ENCODE measurements at places on chromosomes 2 and 18.

DNA sequence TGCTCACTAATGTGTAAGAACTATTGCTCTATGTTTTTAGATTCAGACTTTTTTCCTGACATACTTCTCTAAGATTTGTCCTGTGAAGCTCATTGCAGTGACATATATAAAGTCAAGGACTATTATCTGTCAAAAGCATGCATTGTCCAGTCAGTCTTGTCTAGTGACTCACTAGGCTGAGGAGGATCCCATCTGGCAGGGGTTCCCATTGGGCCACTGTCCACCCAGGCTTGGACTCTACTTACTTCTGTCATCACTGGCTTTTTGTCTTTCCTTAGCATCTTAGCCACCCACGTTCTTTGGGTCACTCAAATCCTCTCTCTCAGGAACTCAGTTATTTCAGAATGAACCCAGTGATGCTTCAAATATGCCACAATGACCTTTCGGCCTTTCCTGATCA lies 132.6 kb upstream of the NABP1 start:
- no peak overlapping the region for H3K27ac ChIP-seq
- H3K4me1 ChIP-seq = no peaks in the 10 kb centered on the region
- no peak overlapping the region for H3K4me3 ChIP-seq
- no peaks in the 10 kb centered on the region for H3K36me3 ChIP-seq
- no peak for DNase-seq
- peaks cover 2% of the 10 kb centered on the region for H3K27me3 ChIP-seq

DNA sequence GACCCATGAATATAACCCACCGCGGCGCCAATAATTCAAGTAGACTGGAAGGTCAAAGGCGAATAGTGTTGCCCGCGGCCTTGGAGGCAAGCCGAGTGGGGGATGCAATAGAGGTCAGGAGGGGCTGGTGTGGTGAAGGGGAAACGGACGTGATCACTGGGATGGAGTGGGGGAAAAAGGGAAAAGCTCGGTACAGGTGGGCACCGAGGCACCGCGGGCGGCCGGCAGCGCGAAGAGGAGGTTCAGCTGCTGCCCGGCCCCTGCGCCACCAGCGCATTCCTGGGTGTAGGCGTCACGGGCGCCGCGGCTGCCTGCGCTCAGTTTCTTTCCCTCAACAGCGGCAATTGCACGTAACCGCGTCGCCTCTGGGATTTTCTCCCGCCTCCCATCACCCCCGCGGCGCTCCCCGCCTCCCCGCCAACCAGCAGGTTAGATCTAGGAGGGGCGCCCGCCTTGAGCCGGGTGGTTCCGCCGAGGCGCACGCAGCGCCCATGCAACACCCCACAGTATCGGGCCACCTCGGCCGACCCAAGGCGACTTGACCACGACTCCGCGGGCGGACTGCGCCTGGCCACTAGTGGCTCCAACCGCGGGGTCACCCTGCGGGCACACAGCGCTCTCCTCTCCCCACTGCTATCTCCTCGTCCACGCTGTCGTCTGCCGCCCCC lies 1.5 kb downstream of the RND3 start:
- no peak overlapping the region for H3K27ac ChIP-seq
- no peaks in the 10 kb centered on the region for H3K36me3 ChIP-seq
- no peak overlapping the region for H3K4me3 ChIP-seq
- peaks cover 50% of the 10 kb centered on the region for H3K27me3 ChIP-seq
- DNase-seq = no peak

DNA sequence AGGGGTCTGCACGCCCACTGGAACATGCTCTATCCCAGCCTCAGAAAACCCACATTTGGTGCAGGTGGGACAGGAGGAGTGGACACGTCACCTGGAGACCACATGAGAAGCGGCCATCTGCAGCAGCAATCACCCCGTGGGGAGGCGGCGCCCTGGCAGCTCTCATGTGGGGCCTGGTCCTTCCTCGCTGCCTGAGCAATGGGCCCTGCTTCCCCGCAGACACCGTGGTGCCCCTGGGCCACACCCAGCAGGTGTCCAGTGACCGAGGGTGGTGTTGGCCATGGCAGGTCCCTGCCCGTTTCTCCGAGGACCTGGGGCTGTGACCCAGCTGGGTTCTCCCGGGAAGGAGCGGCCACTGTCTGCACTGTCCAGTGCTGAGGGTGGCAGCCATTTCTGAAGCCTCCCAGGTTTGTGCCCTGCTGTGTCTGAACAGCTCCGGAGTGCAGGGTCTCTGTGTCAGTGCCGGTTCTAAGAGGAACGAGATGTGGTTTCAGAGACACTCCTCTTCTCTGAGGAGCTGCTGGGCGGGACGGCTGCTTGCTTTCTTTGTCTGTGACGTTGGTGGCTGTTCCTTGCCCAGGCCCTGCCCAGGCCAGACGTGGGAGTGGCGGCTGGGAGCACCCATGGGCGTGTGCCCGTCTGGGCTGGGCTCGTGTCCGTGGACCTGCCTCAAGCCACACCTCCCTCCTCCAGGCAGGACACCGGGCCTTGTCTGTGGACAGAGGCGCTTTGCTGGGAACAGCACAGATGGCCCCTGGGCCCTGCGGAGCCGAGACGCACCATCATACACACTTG lies 44.8 kb downstream of the NFATC1 start:
- peaks cover 55% of the 10 kb centered on the region for H3K4me1 ChIP-seq
- H3K36me3 ChIP-seq = peaks cover 56% of the 10 kb centered on the region
- H3K4me3 ChIP-seq = no peak overlapping the region
- no peak for DNase-seq
- no peaks in the 10 kb centered on the region for H3K27me3 ChIP-seq

DNA sequence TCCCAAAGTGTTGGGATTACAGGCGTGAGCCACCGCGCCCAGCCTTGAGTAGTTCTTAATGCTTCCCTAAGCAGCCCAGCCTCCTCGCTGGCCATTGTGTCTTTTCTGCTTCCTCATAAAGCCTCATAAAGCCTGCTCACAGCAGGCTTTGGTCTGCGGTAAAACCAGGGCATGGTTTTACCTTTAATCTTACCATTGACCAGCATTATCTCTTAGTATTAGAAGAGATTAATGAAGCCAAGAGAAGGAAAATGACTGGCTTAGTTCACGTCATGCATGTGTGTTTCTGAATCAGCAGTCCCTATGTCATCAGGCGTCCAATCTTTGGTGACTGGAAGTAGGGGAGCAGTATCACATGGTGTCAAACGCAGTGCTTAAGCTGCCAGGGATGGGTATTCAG lies 14.9 kb upstream of the CDCA7 start:
- peaks cover 5% of the 10 kb centered on the region for H3K27me3 ChIP-seq
- H3K4me1 ChIP-seq = no peaks in the 10 kb centered on the region
- H3K36me3 ChIP-seq = no peaks in the 10 kb centered on the region
- DNase-seq = no peak
- no peak overlapping the region for H3K27ac ChIP-seq
- H3K4me3 ChIP-seq = no peak overlapping the region

DNA sequence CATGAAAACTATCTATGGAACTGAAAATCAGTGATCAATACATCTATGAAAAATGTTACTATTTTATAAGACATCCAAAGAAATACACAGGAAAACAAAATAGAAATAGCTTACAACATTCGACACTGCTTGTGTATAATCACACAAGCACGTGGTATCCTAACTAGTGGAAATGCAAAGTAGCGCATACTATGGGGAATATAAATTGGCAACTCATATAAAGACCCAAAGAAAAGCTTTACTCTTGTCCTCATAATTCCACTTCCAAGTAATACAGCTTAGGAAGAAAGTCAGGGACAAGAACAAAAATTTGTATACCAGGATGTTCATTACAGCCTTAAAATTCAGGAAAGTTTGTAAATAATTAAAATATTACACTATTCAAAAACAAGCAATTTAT lies 384.6 kb downstream of the NRXN1 start:
- no peaks in the 10 kb centered on the region for H3K36me3 ChIP-seq
- no peak for DNase-seq
- H3K4me1 ChIP-seq = no peaks in the 10 kb centered on the region
- H3K27me3 ChIP-seq = no peaks in the 10 kb centered on the region
- no peak overlapping the region for H3K27ac ChIP-seq

DNA sequence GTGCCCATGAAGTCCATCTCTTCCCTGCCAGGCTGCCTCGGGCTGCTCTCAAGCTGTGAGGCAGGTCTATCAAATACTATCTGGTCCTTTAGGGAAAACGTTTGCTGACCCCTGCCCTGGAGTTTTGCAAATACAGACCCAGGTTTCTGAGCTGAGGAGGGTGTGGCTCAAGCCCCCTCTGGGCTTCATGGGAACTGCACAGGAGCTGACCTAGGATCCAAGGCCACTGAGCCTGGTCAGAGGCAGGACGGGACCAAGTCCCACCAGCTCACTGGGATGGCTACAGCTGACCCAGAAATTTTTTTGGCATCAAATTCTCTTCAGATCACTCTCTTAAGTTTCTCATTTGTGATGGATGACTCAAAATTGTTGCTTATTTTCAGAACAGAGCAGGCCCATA lies 14.1 kb downstream of the ZNF516 start:
- H3K27me3 ChIP-seq = no peaks in the 10 kb centered on the region
- no peaks in the 10 kb centered on the region for H3K36me3 ChIP-seq
- H3K27ac ChIP-seq = no peak overlapping the region
- no peak for DNase-seq
- H3K4me3 ChIP-seq = no peak overlapping the region

- H3K27ac ChIP-seq = no peak overlapping the region
- DNase-seq = no peak
- no peak overlapping the region for H3K4me3 ChIP-seq
- no peaks in the 10 kb centered on the region for H3K27me3 ChIP-seq
- H3K4me1 ChIP-seq = no peaks in the 10 kb centered on the region
These were observed 255.6 kb upstream of the OSR1 start for GRCh38 chr2:19614066-19614465.

DNA sequence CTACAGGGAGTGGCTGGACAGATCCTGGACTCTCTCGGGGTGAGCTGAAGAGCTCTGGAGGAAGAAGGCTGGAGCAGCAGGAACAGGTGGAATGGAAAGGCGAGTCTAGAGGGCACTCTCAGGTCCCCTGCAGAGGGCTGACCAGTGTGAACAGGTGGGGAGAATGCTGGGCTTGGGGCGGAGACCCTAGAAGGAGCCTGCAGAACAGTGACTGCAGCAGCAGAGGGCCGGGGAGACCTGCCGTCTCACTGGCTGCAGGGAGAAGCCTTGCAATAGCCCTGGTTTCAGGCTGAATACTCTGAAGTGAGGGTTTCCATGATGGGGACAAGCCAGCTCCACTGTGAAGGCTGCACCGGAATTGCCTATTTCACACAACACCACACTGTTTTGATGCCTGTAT lies 626.7 kb upstream of the SALL3 start:
- H3K27me3 ChIP-seq = no peaks in the 10 kb centered on the region
- H3K36me3 ChIP-seq = no peaks in the 10 kb centered on the region
- no peak overlapping the region for H3K27ac ChIP-seq
- no peak overlapping the region for H3K4me3 ChIP-seq
- no peaks in the 10 kb centered on the region for H3K4me1 ChIP-seq

DNA sequence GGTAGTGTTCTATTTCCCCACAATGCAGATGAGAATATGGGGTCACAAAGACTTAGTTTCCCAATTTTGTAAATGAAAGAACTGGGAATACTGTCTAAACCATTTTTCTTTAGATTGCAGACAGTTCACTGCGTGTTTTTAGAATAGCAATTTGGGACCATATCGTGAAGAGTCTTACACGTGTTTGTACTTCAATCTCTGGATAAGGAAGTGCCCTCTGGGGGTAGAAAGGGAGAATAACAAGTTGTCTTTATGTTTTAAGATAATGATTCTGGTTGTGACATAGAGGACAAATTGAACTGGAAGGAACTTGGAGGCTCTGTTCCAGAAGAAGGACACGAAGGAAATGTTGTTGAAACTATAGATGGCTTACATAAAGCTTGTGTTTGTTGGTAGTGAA lies 457.7 kb downstream of the CBLN2 start:
- H3K4me1 ChIP-seq = no peaks in the 10 kb centered on the region
- H3K36me3 ChIP-seq = no peaks in the 10 kb centered on the region
- no peak overlapping the region for H3K4me3 ChIP-seq
- no peak overlapping the region for H3K27ac ChIP-seq

DNA sequence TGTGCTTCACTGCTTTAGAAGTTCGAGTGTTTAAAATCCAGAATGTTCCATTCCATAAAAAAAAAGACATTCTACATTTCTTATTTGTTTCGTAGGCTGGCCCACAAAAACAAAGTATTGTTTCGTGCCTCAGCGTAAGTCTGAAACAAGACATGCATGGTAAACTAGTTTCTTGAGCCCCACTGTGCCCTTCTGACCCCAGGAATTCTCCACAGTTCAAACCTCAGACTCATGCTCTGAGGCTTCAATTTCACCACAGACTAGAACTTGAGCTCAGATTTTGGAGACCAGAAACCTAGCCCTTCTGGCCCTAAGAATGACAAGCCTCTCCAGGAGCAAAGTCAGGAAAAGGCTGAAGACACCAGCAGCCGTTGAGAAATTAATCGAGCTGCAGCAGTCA lies 151.5 kb downstream of the SLC8A1 start:
- H3K36me3 ChIP-seq = no peaks in the 10 kb centered on the region
- H3K27ac ChIP-seq = no peak overlapping the region
- no peak overlapping the region for H3K4me3 ChIP-seq

DNA sequence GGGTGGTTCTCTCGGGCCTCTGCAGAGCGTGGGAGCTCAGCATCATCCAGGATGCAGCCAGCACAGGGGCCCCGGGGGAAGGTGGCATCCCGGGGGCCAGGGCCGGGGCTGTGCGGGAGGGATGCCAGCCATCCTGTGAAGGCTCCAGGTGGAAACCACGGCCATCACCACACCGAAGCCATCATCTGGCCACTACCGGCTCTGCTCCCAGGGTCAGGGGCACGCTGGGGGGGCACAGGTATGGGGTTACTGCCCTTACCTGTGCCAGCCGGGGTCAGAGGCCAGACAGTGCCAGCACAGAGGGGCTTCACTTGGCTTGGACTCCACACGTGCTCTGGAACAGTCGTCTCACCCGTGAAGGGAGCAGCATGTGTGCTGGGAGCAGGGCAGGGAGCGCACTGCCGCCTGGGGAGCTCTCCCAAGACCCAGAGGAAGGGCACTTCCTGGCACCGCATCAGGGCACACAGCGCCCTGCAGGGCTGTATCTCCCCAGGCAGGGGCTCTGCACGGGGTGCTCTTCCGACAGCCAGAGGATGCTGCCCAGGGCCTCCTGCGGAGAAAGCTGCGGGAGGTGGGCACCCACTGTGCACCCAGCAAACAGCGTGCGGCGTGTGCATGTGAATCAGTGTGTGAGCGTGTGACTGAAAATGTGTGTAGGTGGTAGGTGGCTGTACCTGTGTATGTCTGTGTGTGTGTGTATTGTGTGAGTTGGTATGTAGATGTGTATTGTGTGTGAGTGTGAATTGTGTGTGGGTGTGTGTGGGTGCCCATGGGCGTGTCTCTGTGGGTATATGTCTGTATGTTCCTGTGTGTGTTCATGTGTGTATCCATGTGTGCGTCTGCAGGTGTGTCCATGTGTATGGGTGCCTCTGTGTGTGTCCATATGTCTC lies 75.0 kb downstream of the PTGR3 start:
- no peak for DNase-seq
- H3K4me1 ChIP-seq = no peaks in the 10 kb centered on the region
- H3K36me3 ChIP-seq = no peaks in the 10 kb centered on the region
- no peak overlapping the region for H3K4me3 ChIP-seq

GRCh38 chr2:48034295-48034694 lies 128.0 kb upstream of the FBXO11 start:
- H3K36me3 ChIP-seq = no peaks in the 10 kb centered on the region
- DNase-seq = no peak
- H3K4me1 ChIP-seq = no peaks in the 10 kb centered on the region
- H3K27ac ChIP-seq = no peak overlapping the region
- H3K27me3 ChIP-seq = no peaks in the 10 kb centered on the region
